Activated CD4-positive, alpha-beta T cell treated with anti-CD3 and anti-CD28 coated beads for 24 hours (primary cell): ENCODE measurements at places on chromosomes 13 and 19.

GRCh38 chr19:16293118-16294091 lies 31.2 kb upstream of the KLF2 start:
- DNase-seq = no peak

DNA sequence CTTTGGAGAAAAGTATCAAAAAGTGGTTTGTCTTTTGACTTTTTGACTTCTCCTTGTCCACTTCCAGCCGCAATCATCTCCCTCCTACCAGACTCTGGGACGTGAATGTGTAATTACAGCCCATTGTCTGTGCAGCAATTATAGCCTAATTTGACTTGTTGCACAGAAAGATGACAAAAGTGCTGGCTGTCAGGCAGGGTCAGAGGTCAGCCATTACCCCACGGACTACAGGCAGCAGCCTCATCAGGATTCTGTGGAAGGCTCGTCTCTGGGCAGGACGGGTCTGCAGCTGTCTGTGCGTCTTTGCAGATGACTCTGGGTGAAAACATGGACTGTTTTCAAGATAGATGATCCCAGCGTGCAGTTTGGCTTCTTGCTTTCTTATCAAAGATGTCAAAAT lies 102.2 kb upstream of the EDNRB start:
- DNase-seq = no peak

- DNase-seq = no peak
Measured at GRCh38 chr19:51546107-51546649, 14.7 kb upstream of the SIGLEC6 start.

- DNase-seq = no peak
Measured at GRCh38 chr13:93345770-93346169, 119.2 kb downstream of the GPC6 start.

GRCh38 chr13:102250448-102250847 lies 151.4 kb downstream of the FGF14 start:
- DNase-seq = no peak
